ENCODE measurements at places on chromosomes 4 and X.

GRCh38 chr4:17327591-17327990, 184.3 kb downstream of the QDPR start:
- no peak for DNase-seq

DNA sequence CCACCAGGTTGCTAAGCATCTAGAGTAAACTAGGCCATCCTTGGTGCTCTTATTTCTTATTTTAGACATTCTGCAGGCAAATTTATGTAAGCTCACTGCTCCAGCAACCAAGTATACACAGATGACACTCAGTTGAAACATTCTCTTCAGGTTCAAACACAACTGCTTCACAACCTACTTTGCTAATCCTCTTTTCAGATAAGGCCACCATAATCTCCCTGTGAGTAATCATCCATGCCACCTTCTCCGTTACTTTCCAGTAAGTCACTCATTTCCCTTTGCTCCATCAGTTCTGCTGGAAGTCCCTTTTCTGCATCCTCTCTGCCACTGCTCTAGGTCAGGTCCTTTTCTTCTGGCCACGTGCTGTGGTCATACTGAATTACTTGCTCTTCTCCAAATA, 120.2 kb upstream of the WDFY3 start:
- DNase-seq = no peak

DNA sequence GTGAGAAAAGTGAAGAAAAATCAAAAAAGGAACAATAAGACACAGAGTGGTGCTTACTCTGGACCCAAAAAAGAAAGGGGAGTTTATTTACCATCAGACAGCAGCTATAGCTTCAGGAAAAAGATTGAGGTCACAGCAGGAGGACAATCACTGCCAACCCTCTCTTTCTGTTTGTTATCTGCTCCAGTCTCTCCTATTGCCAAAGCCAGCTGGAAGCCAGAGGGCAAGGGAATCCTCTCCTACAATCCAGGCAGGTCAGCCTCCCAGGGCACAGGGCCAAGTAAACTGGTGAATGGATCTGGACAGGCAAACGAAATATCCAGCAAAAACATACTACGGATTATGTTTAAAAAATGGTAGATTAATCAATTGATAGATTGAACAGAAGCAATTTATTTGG, 306.9 kb upstream of the SLIT2 start:
- no peak for DNase-seq

GRCh38 chr4:7727749-7728148, 211.9 kb downstream of the AFAP1 start:
- DNase-seq = no peak

DNA sequence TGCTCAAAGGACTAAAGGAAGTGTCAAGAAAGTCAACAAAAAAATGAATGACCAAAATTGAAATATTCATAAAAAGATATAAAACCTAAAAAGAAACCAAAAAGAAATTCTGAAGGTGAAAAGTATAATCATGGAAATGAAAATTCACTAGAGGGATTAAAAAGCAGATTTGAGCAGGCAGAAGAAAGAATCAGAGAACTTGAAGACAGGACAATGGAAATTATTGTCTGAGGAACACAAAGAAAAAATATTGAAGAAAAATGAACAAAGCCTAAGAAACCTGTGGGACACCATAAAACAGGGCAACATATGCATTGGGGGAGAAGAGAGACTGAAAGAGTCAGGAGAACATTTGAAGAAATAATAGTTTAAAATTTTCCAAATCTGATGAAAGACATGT, 9.9 kb upstream of the SPON2 start:
- no peak for DNase-seq

GRCh38 chr4:37490391-37491347, 195.5 kb downstream of the RELL1 start:
- no peak for DNase-seq

- no peak for DNase-seq
Measured at GRCh38 chrX:130170752-130171445, 863 bp upstream of the RAB33A start.

GRCh38 chrX:156000361-156000926, 2.9 kb downstream of the IL9R start:
- DNase-seq = no peak

DNA sequence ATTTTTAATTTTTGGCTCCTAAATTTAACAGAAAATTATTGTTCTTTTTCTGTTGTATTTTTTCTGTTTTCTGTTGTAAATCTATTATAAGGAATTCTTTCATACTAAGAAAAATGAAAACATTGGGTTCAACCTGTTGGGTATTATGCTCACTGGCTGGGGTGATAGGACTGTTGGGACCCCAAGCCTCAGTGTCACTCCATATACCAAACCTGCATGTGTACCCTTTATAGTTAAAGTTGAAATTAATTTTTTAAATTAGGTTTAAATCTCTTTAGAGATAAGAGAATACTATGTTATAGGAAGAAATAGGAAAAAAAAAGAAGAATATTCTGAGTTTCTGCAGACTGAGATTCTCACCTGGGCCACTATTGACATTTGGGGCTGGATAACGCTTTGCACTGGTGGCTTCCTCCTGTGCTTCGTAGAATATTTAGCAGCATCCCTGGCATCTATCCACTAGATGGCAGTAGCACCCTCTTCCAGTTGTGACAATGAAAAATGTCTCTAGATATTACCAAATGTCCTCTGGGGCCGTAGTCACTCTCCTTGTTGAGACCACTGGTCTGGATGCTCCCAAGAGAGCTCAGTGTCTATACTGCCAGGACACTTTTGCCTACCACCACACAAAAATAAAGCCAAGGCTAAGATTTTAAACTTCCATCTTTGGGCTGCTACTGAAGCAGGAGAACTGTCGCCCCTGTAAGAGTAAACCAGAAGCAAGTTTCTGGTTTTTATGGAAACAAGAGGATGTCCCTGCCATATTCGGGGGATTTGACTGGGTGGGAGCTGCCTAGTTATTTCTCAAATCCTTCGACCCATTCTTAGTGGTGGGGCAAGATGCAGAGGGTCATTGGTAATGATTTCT, 22.4 kb upstream of the CLTRN start:
- DNase-seq = no peak

- peak; percentile 65 for DNase-seq
Measured at GRCh38 chr4:182975806-182976205, 58.6 kb upstream of the DCTD start.

DNA sequence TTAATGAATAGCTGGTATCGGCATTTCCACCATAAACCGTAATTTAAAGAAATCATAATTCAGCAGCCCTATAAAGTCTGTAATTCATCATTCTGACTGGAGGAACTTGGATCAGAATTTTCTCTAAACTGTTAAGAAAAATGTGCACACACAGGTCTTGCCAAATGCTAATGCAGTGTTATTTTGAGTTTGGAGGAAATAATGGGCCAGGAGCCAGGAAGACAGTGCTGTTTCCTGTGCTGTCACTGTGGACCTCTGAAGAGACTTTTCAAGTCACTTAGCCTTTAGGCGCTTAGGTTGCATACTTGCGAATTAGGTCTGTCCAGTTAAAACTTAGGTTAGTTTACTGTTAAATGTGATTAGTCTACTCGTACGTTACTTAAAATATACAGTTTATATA, 137.5 kb upstream of the ANXA3 start:
- DNase-seq = no peak

All from non-pigmented ciliary epithelial cell (primary cell).